ENCODE measurements at places on chromosomes 1 and 21.

GRCh38 chr1:58732087-58732775 lies 32.4 kb upstream of the MYSM1 start:
- no peak for DNase-seq

DNA sequence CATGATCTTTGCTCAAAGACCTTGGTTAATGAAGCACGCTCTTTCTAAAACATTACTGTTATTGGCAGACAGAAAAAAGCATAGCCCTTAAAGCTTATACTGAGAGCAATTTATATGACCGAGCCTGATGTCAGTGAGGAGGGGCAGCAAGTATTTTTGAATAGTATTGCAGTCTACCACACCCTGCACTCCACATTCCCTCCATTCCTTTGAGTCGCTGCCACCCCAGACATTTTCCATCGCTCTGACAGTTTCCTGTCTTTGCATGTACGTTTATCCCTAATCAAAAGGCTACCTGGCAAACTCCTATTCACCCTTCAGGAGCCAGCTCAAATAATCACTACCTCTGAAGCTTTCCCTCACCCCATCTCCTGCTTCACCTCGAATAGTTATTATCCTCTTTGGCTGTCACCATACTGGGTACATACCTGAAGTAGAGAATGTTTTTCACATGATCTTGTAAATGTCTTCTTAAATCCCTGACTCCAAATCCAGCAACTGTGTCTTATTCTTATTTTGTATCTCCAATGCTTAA lies 5.5 kb upstream of the JUN start:
- no peak for DNase-seq

DNA sequence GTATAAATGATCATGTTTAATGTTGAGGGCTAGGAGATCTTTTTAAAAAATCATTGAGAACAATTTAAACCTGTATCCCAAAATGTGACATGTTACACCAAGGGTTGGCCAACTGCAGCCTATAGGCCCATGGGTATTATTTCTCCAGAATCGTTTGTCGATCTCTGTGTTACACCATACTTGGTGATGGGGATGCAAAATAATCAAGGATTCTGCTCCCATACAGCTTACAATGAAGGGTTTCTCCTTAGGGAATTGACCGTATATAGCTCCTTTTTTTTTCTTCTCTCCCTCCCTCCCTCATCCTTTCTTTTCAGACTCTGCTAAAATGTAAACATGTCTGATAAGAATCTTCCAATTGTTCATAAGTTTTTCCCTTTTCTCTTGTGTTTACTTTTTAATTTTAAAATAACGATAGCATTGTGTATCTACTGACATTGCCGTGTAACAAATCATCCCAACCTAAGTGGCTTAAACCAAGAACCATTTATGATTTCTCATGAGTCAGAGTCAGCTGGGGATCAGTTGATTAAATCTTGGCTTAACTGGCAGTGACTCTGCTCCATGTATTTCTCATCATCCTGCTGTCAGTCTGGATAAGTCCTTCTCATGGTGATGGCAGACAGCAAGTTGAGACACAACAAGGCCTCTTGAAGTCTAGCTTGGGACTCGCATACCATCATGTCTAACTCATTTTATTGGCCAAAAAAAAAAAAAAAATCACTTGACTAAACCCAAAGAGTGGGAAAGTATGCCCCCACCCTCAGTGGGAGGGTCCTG lies 48.0 kb downstream of the MARK1 start:
- DNase-seq, result no peak

DNA sequence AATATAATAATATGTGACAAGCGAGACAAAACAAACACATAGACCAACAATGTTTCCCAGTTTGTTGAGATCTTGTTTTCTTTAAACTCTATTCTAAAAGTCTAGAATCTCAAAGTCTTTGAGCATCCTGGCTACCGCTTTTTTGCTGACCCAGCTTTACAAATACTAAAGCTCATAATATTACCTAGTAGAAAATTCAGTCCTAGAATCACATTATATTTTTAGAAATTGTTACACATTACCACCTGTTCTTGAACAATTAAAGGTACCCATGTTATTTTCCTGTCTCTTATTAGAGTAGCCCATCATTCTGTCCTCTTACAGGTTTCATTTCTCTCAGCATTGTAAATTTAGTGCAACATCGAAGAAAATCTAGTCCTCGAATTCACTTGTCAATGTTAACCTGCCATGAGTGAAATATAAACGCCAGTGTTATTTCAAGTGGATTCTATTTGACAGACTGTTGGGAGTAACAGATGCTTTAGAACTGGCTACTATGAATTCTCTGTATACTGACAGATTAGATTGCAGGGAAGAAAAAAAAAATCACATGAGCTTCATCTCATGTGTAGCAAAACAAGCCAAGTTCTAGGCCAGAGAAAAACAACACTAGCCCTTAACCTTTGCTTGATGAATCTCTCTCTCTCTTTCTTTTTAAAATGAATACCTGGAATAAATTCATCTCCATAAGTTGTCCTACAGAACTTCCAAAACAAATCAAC lies 851.2 kb upstream of the ADAMTS5 start:
- DNase-seq, result no peak

DNA sequence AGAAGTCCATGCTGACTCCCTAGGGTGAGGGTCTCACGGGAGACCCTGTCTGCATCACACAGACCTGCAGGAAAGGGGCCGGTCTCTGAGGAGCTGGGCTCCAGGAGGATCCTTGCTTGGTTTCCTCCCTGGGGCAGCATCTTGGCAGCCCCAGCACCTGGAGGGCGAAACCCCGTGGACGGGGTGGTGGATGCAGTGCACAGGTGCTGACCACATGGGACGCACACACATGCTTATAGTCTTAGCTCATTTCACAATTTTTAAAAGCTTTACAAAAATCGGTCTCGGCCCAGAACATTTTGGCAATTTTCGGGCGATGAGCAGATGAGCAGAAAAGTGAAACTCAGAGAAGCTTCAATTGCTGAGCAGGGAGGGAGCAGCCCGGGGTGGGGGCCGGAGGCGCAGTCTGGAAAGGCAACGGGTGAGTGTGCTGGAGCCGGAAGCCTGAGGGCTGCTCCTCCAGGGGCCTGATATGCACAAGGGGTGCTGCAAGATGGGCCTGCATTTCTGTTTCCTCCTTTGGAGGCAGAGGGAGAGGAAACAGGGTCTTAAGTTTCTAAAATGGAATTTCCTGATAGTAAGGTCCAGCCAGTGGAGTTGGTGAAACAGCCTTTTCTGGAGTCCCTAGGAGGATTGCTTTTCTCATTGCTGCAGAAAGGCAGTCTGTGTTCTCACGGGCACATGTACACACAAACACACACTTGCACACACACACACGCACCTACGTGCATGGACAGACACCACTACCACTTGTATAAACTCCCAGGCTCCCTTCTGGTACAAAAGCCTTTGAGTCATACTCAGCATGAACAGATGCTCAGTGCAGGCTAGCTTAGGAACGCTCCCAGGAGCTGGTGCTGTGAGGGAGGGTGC lies 60.6 kb downstream of the SCCPDH start:
- no peak for DNase-seq

DNA sequence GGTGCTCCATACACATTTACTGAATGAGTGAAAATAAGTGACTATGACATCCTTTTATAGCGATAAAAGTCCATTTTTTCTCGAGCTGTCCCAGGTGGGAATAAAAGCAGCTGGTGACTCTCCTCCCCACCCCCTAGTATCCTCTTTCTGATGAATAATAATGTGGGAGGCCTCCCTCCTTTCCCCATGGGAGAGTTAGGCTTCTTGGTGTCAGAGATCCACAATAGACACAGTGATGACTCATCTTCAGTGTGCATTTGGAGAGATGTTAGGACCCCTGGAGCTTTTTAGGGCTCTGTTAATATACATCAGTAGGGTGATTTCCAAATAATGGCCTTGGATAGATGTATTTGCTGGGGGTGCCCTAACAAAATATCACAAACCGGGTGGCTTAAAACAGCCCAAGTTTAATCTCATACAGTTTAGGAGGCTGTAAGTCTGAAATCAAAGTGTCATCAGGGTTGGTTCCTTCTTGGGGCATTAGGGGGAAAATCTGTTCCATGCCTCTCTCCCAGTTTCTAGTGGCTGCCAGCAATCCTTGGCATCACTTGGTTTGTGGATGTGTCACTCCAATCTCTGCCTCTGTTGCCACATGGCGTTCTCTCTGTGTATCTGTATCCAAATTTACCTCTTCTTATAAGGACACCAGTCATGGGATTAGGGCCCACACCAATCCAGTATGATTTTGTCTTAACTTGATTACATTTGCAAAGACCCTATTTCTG lies 4.4 kb upstream of the PHC2 start:
- DNase-seq, result no peak

DNA sequence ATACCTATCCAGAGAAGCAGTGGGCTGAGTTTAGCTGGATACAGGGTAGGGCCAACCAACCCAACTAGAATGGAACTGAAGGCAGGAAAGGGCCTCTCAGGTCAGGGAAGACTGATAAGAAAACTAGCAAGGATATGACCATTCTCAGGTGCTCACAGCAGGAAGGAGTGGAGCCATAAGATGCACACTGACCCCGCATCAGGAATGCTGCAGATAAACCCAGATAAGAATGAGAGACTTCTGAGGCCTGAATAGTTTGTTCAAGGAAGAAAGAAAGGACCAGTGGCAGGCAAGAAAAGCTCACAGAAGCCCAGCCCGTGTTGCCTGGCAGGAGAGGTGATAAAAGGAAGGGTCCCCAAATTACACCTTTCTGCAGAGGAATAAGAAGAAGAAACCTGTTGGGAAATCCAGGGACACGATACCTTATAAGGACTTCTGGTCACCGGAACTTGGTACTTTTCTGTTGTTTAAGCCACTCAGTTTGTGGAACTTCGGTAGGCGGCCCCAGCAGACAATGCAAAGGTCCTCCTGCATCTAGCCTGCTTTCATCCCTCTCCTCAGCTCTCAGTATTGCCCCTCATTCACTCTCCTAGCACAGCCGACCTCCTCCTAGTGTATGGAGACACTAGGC lies 58.9 kb downstream of the ATP1A1 start:
- no peak for DNase-seq

- DNase-seq, result no peak
These were observed 77.5 kb upstream of the KIF1B start for GRCh38 chr1:10132852-10133251.

GRCh38 chr1:231153726-231154125 lies 8.1 kb upstream of the TRIM67 start:
- no peak for DNase-seq

DNA sequence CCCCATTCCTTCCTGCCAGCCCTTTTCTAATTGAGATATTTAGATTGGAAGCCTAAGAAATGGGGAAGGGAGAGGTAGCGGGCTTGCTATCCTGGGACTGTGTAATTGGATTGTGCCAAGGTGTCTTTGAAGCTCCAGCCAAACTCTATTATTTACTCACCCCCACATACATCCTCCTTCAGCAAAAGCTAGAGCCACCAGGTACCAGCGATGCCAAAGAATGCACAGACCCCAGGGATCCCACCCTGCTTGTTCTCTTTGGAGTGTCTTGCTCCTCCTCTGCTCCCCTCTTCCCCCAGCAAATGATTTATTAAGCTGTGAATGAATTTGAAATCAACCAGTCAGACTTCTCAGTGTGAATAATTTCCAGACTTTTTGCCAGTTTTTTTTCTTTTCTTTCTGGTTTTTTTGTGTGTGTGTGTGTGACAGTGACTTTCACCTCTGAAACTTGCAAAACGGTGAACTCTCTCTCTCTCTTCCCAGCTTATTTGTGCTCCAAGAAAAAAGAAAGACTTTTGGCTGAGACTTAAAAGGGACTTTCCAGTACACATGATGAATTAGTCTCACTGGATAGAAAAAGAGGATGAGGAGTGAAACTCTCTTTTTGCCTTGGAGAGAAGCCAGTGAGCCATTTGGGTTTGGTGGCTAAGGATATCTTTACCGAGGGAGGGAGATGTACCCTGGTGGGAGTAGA lies 1.8 kb downstream of the VASH2 start:
- DNase-seq, result no peak

DNA sequence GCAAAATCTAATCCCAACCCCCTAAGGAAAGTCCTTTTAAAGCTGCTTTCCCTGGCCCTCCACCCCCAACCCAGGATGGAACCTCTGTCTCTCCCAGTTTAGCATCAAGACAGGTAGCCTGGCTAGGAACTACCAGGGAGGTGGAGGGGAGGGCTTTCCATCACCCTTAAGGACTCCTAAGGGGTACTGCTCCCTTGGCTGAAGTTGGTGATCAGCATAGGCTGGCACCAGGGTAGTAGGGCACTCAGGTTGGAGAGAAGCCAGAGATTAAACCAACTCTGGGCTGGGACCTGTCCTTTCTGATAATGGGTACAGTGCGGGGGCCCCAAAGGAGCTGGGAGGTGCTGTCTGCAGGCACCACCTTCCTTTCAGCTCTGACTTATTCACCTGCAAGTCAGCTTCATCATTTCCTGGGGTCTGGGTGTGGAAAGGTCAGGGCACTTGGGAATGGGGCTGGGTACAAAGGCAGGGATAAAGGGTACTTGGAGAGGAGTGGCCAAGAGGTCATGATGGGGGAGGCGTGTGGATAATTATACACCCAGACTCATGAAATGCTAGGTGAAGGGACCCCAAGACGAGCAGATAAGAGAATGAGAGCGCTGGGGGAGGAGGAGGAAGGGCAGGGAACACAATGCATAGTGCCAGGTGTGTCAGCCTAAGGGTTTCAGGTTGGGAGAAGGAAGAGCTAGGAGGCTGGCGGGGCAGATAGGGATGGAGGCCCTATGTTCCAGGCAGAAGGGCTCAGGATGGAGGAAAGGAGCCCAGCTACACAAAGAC lies 1.2 kb downstream of the ARHGEF2 start:
- no peak for DNase-seq

- DNase-seq, result no peak
These were observed 2.3 kb downstream of the SERBP1 start for GRCh38 chr1:67427947-67428346.

DNA sequence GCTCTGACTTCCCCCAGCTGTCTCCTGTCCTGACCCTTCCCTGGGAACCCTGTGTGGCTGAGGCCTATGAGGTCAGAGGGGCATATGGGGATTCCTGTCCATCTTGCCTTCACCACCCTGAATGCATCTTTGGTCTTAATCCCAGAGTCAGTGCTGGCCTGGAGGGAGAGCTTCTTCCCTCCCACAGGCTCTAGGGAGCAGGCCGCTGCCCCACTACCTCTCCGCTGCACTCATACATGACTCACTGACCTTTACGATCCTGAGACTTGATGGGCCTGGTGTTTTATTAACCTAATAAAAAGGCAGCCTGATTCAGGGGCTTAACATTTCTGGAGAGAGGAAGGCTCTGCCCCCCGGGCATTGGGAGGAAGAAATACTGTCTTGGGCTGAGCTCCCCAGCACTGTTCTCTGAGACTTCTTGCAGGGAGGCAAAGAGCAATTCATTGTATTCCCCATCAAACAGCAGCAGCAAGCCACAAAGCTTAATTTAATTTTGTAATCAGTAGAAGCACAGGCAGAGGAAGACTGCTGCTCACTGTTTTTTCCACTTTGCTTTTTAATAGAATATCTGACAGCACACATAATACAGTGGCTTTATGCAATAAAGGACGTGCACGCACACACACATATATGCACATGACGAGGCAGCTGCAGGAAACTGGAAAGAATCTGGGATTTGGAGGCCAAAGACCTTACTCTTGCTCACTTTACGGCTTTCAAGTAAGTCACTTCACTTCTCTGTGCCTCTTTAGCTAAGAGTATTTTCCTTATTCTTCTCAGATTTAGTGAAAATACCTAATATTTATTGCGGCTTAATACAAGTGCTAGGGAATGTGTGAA lies 89.2 kb upstream of the GRIK3 start:
- DNase-seq, result no peak

- DNase-seq, result no peak
These were observed 47.1 kb downstream of the EXTL2 start for GRCh38 chr1:100847361-100848082.

Measured in activated T-helper 1 cell treated with Interleukin-2 at 50 U/mL for 16 hours (primary cell).